ENCODE measurements at places on chromosomes 6 and 20.

- no peak for DNase-seq
These were observed 36.1 kb upstream of the ZBP1 start for GRCh38 chr20:57656252-57656820.

- no peak for DNase-seq
These were observed 235.4 kb downstream of the BTBD9 start for GRCh38 chr6:38404355-38404754.

GRCh38 chr20:41300383-41300782 lies 17.1 kb downstream of the ZHX3 start:
- no peak for DNase-seq

- no peak for DNase-seq
These were observed 37.2 kb upstream of the TFB1M start for GRCh38 chr6:155351273-155352129.

GRCh38 chr20:13166011-13166410 lies 55.1 kb upstream of the ISM1 start:
- DNase-seq = no peak

DNA sequence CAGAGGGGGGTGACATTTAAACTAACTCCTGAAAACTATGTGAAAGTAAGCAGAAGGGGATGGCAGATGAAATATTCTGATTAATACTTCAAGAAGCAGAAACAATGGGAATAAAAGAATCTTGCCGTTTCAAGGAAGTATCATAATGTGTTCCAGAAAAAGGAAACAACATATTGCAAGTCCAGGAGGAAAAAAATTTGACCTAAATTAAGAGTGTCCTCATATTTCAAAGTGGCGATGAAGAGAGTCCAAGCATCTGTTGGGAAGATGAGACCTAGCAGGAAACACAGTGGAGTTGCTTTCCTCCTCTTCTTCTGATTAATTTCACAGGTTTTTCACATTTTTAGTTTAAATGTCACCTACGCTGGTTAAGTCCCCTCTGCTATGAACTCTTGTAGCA lies 45.6 kb upstream of the TNFAIP3 start:
- DNase-seq = no peak

DNA sequence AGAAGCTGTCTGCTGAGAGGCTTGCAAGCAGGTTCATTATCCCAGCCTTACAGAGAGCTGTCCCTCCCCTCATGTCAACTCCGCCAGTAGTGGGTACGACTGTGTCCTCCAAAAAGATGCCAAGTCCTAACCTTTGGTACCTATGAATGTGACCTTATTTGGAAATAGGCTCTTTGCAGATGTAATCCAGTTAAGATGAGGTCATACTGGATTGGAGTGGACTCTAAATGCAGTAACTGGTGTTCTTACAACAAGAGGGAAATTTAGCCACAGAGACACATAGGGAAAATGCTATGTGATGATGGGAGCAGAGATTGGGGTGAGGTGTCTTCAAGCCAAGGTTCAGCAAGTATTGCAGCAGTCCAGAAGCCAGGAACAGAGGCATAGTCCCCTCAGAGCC lies 90.8 kb upstream of the FOXP4 start:
- DNase-seq = no peak

GRCh38 chr6:148249679-148250375 lies 92.8 kb upstream of the SASH1 start:
- DNase-seq = no peak

GRCh38 chr6:3321875-3322274 lies 63.1 kb downstream of the PSMG4 start:
- no peak for DNase-seq

All from stimulated activated CD8-positive, alpha-beta memory T cell treated with anti-CD3 and anti-CD28 coated beads, Interleukin-4, amount 100 ng/mL, for 1 hour (primary cell).